ENCODE measurements at places on chromosomes 6 and 20.
A peak's percentile ranks its signal among the peaks of the same experiment; 100 is the strongest.

- DNase-seq = no peak
Measured at GRCh38 chr6:145012039-145012662, 723.2 kb downstream of the EPM2A start.

DNA sequence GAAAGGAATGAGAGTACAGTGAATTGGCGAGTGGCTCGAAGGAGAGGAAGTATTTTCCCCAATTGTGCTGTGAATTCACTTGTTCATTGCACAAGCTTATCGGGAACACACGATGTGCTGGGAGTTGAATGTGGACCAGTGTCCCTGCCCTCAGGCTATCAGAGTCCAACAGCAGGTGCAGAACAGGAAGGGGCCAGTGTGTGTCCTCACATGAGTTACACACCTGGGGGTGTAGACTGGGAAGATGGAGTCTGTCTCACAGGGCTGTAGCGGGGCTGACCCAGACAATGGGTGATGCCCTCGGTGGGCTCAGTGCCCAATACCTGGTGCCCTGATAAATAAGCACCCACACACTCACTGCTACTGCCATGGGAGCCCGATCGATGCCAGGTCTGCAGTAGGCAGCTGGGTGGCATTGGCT, 14.4 kb downstream of the DUSP22 start:
- no peak for DNase-seq

DNA sequence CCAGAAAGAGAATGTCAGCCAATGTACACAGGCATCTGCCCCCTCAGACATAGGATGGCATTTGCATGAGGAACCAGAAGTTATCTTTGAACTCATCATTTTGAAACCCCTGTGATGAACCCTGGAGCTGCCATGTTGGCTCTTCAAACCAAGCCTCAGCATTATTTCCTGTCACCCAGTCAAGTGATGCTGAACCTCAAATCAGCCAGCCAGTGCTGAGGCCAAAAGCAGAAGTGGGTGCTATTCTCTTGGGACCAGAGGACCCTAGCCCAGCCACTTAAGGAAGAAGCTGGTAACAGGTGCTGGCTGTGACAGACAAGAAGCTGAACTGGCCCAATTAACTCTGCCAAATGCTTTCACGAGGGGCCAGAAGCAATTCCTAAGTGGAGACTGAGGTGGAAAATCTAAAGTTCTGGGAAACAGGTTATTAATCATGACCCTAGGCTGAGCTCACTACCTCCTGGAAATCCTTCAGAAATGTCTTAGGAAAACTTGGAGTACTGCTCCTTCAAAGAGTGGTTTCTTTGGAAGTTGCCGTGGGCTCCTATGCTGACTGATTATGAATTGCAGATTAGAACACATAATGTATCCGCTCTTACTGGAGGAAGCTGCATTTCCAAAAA, 4.0 kb downstream of the PKIG start:
- no peak for DNase-seq

DNA sequence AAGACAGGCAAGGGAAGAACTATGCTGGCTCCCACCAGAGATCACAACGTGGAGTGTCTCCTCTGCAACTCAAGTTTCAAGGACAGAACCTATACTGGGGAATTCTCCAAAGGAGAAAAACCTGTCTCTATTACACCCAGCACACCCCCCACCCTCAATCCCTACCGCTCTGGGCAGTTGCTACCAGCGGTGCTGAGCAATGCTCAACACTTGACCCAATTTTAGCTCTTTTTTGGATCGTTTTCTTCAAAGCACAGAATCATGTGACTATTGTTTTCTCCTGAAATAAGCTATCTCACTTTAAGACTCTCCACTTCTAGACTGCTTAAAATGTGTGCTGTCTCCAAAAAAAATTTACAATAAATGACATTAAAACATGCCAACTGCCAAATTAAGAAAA, 23.3 kb downstream of the MAP7 start:
- no peak for DNase-seq

DNA sequence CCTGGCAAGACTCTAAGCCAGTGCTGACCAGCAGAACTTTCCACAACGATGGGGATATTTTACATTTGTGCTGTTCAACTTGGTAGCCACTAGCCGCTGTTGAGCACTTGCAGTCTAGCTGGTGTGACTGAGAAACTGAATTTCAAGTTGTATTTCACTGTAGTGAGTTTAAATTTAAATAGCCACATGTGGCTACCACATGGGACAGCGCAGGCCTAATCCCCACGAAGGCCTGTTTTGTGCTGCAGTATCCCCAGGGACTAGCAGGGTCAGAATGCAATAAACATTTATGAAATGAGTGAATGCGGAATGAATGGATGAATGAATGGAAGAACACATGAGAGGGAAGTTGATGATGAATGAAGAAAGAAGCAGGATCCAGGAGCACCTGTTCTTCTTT, 115.8 kb downstream of the TRERF1 start:
- DNase-seq = no peak

- no peak for DNase-seq
Measured at GRCh38 chr20:25037288-25038102, 20.4 kb downstream of the ACSS1 start.

GRCh38 chr20:17380801-17381200, 150.4 kb downstream of the BFSP1 start:
- DNase-seq = no peak

GRCh38 chr6:165676435-165677068, 13.5 kb upstream of the PDE10A start:
- no peak for DNase-seq

- no peak for DNase-seq
Measured at GRCh38 chr20:5164645-5165625, 38.1 kb downstream of the CDS2 start.

DNA sequence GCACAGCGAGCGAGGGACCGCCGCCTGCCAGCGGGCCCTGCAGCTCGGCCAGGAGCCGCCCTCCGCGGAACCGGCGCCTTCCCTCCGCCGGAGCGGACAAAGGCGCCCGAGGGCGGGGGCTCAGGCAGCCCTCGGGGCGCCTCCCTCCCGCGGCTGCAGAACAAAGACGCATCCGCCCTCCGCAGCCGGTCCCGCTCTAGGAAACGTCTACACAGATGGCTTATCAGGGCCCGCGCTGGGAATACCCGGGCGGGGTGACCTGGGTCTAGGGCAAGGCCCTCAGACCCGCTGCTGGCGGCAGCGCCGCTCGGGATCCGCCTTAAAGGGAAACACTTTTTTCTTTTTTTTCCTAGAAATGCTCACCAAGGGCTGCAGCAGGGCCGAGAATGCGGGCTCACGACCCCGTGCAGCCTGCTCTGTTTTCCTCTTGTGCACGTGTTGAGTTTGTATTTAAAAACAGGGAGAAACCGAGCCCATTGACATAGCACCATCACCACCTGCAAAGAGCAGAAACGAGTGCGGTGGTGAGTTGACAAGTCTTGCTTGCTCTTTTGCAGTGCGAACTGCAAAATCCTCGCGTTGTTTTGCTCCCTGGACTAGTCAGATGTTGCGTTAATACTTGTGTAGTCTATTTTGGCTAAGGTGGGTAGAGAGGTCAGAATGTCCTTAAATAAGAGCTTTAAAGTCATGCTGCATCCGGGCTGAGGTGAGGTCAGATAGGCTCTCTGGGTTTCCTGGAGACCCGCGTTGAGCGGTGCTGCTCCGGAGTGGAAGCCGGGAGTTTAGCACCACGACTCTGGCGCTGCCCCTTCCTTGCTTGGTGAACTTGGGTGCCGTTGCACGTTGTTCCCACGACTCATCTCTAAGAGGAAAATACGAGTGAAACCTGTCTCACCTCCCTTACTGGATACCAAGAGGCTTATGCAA, 1.1 kb upstream of the RPS6KA2 start:
- DNase-seq = peak; percentile 35

- DNase-seq = no peak
Measured at GRCh38 chr20:44291754-44292153, 19.2 kb downstream of the FITM2 start.

DNA sequence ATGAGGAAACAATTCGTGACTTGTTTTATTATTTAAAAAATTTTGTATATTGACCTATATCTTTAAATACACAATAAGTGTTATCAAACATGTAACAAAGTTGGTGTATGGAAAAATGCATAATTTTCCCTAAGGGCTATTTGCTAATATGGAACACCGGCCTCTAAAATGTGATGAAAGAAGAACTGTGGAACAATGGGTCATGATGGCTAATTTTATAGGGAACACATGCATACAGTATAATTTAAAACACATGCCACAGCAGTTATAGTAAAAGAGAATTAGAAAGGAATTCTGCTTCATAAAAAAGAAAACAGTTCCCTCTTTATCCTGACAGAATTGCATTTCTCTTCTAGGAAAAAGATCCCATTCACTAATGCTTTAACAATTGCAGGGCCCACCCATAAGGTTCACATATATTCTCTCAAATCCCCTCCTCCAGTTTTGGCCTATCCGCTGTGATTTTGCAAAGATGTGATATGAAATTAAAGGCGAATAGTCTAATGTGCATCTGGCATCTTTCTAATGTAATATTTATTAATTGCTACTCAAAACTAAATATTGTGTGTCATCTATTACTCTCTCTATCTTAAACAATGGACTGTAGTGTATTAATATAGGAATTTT, 628.1 kb upstream of the CITED2 start:
- no peak for DNase-seq

All from activated CD4-positive, alpha-beta T cell treated with anti-CD3 and anti-CD28 coated beads, Interleukin-2, amount 50 U/mL, for 16 hours (primary cell).